CD4-positive, alpha-beta T cell treated with Interleukin-21 for 1 hour (primary cell): ENCODE measurements at places on chromosomes 7 and 10.

GRCh38 chr10:25614652-25615051 is 319.4 kb upstream of the MYO3A start:
- no peak for DNase-seq

GRCh38 chr10:133397938-133398337 is 4.0 kb downstream of the MTG1 start:
- DNase-seq: no peak

GRCh38 chr10:30160271-30160982 is 101.0 kb upstream of the JCAD start:
- DNase-seq: no peak

GRCh38 chr10:103709341-103709920 is 145.9 kb downstream of the SH3PXD2A start:
- DNase-seq: no peak

GRCh38 chr7:216360-217300 is 24.3 kb downstream of the FAM20C start:
- DNase-seq: no peak

GRCh38 chr10:58942724-58943123 is 233.7 kb upstream of the PHYHIPL start:
- DNase-seq: no peak

DNA sequence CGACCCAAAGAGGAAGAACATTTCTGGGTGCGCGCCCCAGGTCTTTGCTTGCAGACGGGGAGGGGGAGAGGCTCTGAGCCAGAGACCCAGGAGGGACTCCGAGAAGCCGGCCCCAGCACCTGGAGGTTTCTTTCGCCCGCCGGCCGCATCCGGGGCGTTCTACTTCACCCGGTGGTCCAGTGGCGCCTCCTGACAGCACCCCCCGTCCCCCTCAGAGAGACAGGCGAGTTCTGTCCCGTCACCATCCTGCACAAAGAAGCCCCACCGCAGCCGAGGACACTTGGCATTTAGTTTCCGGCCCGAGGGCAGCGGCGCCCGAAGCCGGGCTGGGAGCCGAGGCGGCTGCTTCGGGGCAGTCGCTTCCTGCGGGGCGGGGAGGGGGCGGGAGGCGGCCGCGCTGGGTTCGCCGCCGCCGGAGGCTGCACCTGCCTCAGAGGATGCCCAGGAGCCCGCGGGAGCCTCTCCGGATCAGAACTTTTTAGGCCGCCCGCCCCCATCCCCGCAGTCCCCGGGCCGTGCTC is at the start of gene TMEM178B:
Gene TMEM178B (plus strand): TSS at position 424 of the 521 bp plus-strand sequence.
- no peak for DNase-seq

DNA sequence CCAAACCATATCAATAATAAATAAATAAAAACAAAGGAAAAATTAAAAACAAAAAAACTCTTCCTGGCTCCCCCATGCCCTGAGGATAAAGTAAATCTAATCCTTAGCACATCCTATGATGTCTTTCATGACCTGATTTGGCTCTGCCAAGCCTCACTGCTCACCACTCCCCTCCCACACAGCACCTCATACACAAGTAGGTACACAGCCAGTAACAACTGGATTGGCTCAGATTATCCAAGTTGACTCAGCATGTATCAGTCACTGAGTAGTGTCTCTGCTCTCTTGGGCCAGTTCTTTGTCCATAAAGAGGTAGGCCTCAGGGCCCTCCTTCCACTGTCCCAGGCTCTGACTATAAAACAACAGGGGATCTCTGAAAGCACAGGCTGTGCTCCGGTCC is 99.6 kb downstream of the STRA8 start:
- no peak for DNase-seq

GRCh38 chr7:31796375-31796774 is 109.4 kb downstream of the PPP1R17 start:
- DNase-seq: no peak

- DNase-seq: no peak
Measured at GRCh38 chr7:28430616-28431015, 18.3 kb downstream of the CREB5 start.
